Cardiac fibroblast (primary cell): ENCODE measurements at places on chromosomes 13 and 19.
A peak's percentile ranks its signal among the peaks of the same experiment; 100 is the strongest.

DNA sequence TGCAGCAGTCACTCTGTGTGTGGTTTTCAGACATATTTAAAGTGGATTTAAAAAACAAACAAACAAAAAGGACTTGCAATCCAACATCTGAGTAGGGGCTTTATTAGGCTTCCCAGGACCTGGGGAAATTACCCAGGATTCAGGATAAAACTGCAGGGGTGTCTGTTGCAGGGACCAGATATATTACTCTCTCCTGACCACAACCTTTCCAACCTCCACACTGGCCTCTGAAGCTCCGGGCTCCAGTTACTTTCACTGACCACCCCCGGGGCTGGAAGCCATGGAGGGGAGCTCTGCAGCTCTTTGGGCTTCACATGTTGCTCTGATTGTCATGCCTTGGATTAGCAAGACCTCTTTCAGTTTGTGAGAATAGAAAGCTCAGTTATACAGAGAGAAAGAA, 75.2 kb downstream of the INSR start:
- no peak for DNase-seq

DNA sequence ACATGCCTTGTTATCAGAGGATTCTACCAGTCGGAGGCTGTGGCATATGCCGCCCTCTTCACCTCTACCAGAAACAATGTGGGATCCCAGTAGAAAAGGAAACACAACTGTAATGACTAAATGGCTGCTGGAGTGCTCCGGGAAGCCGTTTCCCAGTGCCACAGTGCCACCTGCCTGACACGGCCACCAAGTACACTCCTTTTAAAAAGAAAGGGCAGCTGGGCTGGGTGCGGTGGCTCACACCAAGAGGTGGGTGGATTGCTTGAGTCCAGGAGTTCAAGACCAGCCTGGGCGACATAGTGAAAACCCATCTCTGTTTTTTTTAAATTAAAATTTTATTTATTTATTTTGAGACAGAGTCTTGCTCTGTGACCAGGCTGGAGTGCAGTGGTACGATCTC, 67.3 kb downstream of the TRPM4 start:
- DNase-seq, result peak; percentile 74

DNA sequence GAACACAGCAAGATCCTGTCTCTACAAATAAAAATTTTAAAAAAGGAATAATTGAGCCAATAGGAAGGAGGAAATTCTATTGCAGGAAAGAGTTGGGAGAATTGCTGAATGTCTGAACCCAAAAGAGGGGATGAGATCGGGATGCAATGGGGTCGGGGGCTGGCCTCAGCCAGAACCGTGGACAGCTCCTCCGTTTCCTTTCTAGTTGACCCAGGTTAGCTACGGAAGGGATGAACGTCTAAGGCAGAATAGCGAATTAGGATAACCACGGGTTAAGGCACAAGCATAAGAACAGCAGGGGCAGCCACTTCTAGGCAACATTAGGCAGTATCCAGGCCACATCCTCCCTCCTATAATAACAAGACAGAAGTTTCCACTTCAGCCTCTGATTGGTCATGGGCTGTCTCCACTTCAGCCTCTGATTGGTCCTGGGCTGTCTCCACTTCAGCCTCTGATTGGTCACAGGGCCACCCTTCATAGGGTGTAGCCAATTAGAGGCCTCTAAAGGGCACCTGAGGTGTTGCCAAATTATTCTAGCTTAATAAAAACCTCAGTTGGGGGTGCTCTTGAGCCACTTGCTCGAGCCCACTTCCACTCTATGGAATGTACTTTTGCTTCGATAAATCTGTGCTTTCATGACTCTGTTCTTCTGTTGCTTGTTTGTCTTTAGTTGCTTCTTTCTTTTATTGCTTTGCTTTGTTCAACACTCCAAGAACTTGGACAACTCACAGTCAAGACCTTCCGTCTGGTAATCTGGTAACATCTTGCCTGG, 24.9 kb upstream of the TPM4 start:
- DNase-seq, result peak; percentile 56

- DNase-seq, result no peak
These were observed 752.7 kb upstream of the GPC6 start for GRCh38 chr13:92473765-92474475.

DNA sequence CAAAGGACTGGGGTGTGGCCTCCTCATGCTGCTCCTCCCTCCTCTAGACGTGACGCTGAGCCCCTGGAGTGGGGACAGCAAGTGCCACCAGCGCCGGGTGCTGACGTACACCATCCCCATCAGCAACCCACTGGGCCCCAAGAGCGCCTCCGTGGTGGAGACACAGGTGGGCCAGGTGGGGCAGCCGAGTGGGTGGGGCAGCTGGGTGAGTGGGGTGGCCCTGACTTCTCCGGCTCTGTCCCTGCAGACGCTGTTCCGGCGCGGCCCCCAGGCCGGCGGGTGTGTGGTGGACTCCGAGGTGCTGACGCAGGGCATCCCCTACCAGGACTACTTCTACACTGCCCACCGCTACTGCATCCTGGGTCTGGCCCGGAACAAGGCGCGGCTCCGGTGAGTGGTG, 11.1 kb upstream of the SCN1B start:
- DNase-seq, result no peak

GRCh38 chr19:42290523-42291434, 11.2 kb upstream of the PRR19 start:
- DNase-seq, result no peak

DNA sequence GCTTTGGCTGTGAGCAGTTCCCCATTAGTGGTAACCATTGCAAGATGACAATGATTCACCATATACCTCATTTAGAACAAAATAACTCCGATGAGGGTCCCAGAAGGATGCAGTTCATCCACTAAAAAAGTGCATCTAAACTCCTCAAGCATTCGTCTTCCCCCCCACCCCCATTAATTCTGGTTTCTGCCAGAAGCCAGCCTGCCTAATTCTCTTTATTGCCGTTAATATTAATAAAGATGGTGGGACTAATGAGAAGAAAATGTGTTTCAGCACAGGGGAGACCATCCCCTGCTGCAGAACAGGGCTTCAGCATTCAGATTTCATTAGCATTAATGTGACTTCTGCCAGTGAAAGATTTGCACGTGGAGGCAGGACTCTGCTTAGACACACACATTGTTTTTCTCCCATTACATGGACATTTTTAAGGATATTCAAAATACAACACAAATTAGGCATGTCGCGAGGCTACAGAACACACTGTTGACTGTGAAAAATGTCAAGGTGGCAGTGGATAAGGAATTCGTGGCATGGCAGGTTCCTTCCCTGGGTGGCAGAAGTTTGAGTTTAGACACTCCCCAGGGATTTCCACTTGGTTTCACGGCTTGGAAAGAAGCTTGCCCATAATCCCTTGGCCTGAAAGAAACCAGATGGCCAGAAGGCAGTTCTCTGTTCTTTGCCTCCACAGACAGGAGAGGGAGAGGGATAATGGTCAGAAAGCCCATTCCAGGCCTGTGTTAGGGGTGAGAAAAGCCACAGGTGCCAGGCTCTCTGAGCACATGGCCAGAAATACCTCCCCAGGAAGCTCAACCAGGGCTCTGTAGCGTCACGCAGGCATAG, 236.5 kb downstream of the FOXO1 start:
- DNase-seq, result no peak

DNA sequence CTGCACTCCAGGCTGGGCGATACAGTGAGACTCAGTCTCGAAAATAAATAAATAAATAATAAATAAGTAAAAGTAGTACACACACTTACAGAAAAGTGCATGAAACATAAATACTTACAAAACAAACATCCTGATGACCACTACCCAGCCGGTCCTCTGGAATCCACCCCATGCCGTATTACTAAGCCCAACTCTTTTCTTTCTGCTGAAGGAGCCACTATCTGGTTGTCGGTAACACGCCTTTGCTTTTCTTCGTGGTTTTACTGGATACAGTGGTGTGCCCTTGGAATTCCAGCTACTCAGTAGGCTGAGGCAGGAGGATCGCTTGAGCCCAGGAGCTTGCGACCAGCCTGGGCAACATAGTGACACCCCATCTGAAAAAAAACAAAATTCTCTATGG, 39.4 kb downstream of the CELF5 start:
- no peak for DNase-seq

- DNase-seq, result peak; percentile 62
These were observed 15.8 kb downstream of the NDUFB7 start for GRCh38 chr19:14555918-14556661.

DNA sequence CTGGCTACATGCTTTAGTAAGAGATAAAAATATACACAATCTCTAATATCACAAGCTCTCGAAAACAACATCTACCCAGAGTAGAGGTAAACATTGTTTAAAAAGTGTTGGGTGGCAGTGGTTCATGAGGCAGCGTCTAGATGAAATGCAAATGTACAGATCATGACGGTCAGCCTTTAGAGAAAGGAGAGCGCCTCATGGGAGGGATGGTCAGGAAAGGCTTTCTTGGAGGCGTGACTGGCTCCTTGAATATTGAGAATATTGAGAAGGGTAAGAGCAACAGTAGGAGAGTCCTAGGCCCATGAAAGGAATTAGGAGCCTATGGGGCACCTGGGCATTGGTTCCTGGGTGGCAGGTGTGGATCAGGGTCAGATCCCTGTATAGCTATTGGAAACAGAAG, 10.6 kb downstream of the HNRNPUL1 start:
- no peak for DNase-seq

DNA sequence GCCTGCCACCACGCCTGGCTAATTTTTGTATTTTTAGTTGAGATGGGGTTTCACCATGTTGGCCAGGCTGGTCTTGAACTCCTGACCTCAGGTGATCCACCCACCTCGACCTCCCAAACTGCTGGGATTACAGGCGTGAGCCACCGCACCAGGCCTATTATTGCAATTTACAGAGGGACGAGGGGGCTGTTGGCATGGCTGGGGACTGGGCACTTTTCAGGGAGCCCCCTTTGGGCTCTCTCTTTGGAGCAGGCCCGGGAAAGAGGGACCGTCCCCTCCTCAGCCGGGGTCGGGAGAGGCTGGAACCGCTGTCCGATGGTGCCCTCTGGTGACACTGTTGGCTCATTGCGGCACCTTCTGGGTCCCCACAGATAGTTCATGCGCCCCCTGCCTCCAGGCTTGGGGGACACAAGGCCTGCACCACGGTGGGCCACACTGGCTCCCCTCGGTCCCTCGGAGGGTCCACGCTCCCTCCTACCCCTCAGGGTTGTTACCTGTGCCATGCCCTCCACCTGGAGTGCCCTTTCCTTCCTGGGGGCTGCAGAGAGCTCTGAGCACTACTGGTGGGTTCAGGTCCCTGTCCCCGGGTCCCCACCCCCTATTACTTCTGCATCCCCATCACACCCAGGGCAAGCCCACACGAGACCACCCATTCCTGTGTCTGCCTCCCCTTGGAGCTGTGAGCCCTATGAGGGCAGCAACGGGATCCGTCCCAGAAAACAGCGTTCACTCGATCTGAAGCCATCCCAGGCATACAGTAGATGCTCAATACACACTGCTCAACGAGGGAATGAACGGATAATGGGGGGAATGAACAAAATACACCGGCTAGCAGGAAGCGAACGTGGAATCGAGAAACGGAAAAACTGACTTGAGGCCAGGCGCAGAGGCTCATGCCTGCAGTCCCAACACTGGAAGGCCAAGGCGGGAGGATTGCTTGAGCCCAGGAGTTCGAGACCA, 12.5 kb downstream of the FEM1A start:
- DNase-seq, result no peak

DNA sequence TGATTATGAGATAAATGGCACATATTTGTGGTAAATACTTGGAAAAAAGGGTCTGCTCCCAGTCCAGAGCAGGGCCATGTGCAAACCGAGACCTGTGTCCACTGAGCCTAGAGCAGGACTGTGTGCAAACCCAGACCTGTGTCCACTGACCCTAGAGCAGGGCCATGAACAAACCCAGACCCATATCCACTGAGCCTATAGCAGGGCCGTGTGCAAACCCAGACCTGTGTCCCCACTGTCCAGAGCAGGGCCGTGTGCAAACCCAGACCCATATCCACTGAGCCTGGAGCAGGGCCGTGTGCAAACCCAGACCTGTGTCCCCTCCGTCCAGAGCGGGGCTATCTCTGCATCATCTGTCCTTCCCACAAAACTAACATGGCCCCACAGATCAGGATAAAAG, 136.0 kb downstream of the ATP11A start:
- DNase-seq, result no peak

DNA sequence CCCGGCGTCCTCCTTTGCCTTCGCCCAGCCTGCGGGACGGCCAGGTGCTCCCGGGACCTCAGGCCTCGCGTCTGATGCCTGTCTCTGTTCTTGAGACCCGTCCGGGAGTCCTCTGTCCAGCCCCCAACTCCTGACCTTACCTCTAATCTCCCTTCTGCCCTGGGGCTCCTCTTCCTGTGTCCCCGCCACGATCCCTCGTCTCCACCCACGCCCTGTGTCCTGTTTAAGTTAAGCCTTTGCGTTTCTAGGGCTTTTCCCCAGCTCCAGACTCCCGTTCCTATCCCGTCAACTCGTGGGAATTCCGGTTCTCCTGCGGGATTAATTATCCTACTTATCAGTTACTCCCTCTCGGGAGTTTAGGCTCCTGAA, 686 bp downstream of the LENG8 start:
- no peak for DNase-seq

DNA sequence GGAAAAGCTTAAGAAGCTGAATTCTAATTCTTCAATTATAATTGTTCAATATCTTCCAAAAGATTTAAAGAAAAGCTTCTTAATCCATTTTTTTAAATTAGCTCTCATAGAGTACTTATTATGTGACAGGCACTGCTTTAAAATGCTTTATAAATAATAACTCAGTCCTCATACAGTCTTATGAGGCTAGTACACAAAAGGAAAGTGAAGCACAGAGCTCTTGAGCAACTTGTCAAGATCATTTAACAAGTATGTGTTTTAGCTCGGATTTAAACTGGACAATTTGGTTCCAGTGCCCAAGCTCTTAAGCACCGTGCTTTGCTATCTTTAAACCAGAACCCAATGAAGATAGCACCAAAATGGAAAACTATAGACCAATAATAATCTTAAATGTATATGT, 106.1 kb downstream of the DHRS12 start:
- peak; percentile 28 for DNase-seq

DNA sequence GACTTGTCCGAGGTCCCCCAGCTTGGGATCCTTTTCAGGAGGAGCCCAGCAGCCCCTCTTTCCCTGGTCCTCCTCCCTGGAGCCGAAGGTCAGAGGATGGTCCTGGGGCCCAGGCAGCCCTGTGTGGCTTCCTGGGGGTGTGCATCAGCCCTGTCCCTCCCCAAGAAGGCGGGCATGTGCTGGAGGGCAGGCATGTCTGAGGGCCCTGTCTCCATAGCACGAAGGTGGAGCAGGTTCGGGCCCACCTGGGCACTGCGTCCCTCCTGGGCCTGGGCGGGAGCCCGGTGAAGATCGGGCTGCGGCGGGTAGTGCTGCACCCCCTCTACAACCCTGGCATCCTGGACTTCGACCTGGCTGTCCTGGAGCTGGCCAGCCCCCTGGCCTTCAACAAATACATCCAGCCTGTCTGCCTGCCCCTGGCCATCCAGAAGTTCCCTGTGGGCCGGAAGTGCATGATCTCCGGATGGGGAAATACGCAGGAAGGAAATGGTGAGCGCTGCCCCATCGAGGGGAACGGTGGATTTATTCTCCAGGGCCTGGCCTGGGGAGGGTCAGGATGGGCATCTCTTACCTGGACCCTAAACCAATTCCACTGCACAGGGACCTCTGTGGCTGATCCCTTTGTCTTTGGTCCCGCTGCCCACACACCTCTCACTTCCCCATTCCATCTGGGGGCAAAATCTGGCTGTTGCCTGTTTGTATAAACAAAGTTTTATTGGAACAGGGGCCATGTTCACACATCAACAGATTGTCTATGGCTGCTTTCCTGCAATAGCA, 10.9 kb downstream of the TIMM13 start:
- DNase-seq, result no peak

GRCh38 chr13:64333888-64334287, 2896.2 kb downstream of the PCDH9 start:
- no peak for DNase-seq

- peak; percentile 90 for DNase-seq
These were observed 9.1 kb upstream of the PNMA8A start for GRCh38 chr19:46480415-46480814.
